ENCODE measurements at places on chromosomes 7 and 10.

- no peak for DNase-seq
These were observed 353.1 kb downstream of the GPR37 start for GRCh38 chr7:124412531-124412930.

GRCh38 chr10:84908491-84908890 lies 580.1 kb downstream of the CCSER2 start:
- DNase-seq: no peak

DNA sequence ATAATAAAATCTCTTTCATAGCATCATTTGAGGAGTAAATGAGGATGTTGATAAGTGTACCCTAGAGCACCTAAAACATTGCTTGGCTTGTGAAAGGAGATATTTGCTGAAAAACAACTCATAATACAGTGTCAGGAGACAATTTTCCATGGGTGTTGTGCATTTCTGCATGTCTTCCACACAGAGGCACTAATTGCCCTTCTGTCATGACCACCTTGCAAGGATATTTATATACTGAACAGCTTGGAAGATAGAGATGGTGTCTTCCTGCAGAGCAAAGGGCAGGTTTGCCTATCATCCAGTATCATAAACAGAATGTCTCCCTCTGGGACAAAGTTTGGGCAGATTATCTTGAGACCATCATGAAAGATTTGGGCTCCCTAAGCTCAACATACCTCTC lies 495.2 kb upstream of the LRRN3 start:
- no peak for DNase-seq

- DNase-seq: no peak
These were observed 67.1 kb downstream of the WDFY4 start for GRCh38 chr10:48751730-48752129.

DNA sequence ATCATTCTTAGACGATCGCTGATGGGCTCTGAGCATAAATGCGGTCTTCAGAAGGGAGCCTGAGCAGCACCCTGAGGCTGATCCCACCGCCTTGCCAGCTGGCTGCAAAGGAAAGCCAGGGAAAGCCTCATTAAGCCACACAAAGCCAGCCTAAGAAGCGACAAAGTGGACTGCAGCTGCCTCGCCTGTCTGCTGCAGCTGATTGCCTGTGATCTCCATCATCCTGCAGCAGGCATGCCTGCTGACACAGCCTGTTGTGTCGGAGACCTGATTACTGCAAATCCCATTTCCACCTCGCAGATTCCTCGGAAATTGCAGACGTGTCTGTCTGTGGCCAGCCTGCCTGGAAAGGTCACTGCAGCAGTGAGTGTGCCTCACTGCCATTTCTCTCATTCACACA lies 1087.0 kb upstream of the AUTS2 start:
- DNase-seq: no peak

- no peak for DNase-seq
These were observed 243.2 kb upstream of the SLC26A5 start for GRCh38 chr7:103689255-103689654.

GRCh38 chr7:24609059-24609458 lies 35.8 kb downstream of the PALS2 start:
- DNase-seq: no peak

DNA sequence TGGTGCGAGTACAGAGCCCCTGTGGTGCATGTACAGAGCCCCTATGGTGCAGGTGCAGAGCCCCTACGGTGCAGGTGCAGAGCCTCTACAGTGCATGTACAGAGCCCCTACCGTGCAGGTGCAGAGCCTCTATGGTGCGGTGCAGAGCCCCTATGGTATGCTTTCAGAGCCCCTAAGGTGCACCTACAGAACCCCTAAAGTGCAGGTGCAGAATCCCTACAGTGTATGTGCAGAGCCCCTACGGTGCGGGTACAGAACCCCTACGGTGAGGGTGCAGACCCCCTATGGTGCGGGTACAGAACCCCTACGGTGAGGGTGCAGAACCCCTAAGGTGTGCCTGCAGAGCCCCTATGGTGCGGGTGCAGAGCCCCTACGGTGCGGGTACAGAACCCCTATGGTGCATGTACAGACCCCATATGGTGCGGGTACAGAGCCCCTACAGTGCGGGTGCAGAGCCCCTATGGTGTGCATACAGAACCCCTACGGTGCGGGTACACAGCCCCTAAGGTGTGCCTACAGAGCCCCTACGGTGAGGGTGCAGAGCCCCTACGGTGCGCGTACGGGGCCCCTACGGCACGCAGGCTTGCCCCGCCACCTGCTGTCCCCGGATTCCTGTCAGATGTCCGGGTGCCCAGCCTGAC lies 53.5 kb downstream of the MGMT start:
- DNase-seq: no peak

GRCh38 chr10:4196771-4197390 lies 411.9 kb upstream of the KLF6 start:
- DNase-seq: no peak

DNA sequence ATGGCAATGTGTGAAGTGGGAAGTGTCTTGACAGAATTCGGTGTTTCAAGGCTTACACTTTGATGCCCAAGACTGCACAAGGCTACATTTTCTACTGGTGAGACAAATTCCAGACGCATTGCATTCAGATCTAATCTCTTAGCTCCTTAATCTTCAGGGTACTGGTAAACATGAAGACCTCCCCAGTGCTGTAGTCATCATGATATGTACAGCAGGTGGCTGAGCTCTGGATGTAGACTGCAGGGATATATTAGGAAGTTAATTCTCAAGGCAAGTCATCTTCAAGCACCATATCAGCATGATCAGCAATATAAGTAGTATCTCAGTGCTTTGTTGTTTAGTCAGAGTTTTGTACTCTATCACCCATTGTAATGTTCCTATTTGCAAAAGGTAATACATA lies 61.8 kb downstream of the IKZF1 start:
- no peak for DNase-seq

DNA sequence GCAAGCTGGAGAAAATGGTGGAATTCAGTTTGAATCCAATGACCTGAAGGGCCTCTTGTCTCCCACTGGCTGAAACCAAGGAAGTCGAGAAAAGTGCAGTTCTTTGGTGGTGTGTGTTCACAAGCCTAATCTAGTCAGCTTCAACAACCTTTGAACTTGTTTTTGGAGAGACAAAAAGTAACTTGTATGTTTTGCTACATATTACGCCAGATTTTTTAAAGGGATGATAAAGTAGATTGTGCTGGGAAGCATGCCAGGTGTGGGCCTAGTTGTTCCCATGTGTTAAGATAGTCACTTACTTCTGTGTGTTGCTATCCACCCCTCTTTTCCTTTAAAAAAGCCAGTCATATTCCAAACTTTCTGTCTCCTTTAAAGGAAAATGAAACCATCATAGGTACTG lies 79.7 kb upstream of the FAM3C start:
- DNase-seq: no peak

- no peak for DNase-seq
These were observed 46.0 kb downstream of the MKI67 start for GRCh38 chr10:128080231-128080630.

GRCh38 chr10:22320591-22321155 lies at the start of gene BMI1:
Gene BMI1, plus strand, starts transcription at chr10:22321099. Its CDS starts 5,351 bp downstream, at chr10:22326450.
- DNase-seq: peak; percentile 46

DNA sequence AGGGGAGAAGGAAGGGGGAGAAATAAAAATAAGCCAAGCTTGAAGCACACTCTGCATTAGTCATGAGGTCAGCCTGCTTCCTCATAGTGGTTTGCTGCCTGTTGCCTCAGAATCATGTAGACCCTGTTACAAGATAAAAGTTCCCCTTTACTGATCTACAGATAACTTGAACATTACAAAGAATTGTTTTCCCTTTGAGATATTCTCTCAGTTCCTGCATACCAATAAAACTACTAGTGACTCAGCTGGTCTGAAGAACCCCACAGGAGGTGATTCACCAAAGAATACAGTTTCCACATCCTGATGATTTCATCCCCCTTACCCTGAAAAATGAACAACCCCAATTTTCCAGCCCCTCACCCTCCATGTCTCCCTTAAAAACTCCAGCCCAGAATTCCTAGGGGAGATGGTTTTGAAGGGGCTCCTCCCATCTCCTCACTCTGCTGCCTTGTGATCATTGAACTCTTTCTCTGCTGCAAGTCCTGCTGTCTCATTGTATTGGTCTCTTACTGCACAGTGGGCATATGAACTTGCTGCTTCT lies 31.5 kb upstream of the NRP1 start:
- DNase-seq: peak; percentile 90

GRCh38 chr10:63684257-63684936 lies 163.2 kb downstream of the REEP3 start:
- no peak for DNase-seq

DNA sequence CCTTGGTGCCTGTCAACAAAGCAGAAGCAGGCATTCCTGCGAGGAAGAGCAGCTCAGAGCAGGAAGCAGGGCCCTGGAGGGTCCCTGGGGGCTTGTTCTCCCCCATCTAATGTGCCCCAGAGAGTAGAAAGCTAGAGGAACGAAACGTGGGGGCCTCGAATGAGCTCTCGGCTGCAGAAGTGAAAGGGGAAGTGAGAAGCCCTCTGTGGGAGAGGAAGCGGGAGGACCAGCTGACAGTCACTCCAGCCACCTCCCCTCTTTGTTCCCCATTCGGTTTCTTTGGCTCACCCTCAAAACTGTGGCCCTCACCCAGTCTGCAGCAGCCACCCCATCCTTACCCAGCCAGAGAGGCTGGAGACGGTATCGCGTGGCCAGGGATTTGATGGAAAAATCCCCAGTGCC lies 25.0 kb downstream of the C10orf105 start:
- peak; percentile 88 for DNase-seq

DNA sequence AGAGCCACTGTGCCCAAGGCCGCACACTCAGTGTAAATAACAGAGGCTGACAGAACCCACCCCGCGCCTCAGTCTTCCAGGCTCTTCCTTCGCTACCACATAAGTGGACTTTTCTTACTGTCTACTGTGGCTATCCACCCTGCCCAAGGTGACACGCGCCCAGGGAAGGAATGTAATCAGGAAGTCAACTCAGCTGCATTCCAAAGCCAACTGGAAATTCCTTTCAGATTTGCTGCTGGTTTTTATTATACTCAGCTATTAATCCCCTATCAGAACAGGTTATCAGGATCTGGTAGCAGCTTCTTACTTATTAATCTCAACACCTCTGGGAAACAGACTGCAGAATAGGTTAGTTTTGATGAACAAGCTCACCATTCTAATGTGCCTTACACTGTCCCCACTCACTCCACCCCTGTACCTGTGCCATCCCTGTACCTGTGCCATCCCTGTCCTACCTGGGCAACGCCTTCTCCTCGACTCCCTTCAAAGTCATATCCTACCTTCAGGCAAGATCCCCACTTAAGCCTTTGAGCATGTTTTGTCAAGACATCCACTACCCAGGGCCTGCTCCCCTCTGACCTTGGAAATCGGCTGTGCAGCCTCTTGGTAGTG lies 90.7 kb downstream of the NHLRC2 start:
- DNase-seq: no peak

GRCh38 chr7:21103426-21104123 lies 316.9 kb upstream of the SP8 start:
- DNase-seq: no peak

GRCh38 chr10:115295213-115295805 lies 202.1 kb downstream of the ATRNL1 start:
- DNase-seq: no peak

- no peak for DNase-seq
These were observed 136.6 kb upstream of the TARP start for GRCh38 chr7:38410056-38410455.

GRCh38 chr7:99092064-99092720 lies 51.7 kb downstream of the SMURF1 start:
- DNase-seq: no peak

- DNase-seq: no peak
These were observed 84.5 kb upstream of the CSTF2T start for GRCh38 chr10:51783941-51784340.

- DNase-seq: peak; percentile 81
These were observed 196.1 kb downstream of the GRID1 start for GRCh38 chr10:86170255-86171108.

GRCh38 chr7:111486472-111487142 lies 75.7 kb downstream of the IMMP2L start:
- peak; percentile 44 for DNase-seq

GRCh38 chr10:33031815-33032653 lies 74.0 kb upstream of the ITGB1 start:
- no peak for DNase-seq

DNA sequence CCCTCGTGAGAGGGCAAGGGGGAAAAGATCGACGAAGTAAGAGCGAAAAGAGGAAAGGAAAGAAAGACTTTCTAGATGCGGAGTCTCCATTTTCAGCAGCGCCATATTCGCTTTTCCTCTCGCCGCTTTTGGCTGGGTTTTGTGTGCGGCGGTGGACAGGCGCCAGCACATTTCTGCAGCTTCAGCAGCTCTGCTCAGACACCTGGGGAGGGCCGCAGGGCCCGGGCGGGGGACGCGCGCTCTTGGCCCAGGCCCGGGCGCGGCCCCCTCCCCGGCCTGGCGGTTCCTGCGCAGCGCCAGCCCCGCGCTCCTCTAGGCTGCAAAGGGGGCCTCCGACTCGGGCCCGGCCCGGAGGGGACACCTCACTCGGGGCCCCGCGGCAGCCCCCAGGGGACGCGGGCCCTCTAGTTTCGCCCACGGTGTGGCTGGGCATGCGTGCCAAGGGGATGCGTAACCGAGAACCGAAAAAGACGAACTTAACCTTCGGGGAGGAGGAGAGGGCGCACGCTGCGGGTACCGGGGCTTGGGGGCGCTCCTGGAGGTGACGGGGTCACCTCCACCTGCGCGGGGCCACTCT lies 34.5 kb upstream of the EBLN1 start:
- DNase-seq: peak; percentile 40

DNA sequence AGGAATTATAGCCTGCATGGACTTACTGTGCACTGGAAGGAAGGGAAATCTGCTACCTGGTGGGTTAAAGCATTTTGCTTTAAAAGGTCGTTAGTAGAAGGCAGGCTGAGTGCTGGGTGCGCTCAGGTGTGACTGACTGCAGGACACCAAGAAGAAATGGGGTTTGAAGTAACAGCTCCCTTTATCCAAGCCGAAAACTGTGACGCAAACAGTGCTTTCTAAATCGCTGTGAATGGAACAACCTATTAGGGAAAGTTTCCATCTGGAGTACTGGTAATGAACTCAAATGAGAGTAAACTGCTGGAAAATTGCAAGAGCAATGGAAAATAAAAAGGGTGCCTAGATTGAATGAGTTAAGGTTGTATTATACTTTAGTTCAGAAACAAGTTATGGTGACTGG lies 95.3 kb downstream of the CNNM2 start:
- DNase-seq: no peak

Data from inflammatory macrophage (primary cell).